ENCODE measurements at places on chromosomes 2 and 18.

GRCh38 chr2:144459286-144459685 is 60.6 kb downstream of the ZEB2 start:
- no peak for DNase-seq

DNA sequence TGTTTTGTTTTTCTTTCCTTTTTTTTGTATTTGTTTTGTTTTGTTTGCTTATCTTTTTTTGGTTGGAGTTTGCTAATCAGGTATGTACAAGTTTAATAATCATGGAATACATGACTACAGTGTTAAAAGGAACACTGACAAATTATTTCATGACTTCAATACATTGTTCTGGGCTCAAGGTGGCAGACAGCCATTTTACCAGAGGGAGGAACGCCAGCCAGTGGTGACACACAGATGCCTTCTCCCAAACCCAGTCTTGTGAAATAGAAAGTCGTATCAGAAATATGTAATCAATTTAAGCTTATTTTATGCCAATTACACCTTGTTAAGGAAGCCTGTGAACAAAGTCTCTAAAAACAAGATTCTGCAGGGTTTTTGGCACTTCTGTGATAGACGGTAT is 264.0 kb upstream of the EPHA4 start:
- no peak for DNase-seq

GRCh38 chr2:28292491-28292890 is 100.2 kb upstream of the FOSL2 start:
- no peak for DNase-seq

DNA sequence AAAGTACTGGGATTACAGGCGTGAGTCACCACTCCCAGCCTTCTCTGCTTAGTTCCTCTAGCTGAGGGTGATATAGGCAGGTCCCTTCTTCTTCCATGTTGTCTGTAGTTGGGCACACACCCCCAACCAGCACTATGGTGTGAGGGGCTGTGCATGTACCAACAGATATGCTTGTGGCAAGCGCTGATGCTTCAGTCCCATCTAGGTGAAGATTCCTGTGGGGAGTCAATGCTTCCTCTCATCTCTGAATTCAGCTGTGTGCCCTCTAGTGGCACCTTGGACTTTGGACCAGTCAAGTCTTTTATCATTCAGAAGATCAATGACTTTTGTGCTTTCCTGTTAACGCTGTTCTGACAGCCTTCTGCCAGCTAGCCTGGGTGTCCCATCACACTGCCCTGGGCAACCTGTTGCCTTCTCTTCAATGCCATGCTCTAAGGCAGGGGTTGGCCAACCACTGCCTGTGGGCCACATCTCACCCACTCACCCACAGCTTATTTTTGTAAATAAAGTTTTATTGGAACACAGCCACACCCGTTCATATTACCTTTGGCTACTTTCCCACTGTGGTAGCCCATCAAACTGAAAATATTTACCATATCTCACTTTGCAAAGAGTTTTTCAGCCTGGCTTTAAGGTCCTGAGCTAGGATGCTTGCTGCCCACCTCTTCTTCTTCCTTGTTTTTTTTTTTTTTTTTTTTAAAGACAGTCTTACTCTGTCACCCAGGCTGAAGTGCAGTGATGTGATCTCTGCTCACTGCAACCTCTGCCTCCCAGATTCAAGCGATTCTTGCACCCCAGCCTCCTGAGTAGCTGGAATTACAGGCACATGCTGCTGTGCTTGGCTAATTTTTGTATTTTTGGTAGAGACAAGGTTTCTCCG is 51.0 kb downstream of the NPAS2 start:
- no peak for DNase-seq

GRCh38 chr2:73701968-73702665 is 35.0 kb downstream of the TPRKB start:
- no peak for DNase-seq

- DNase-seq = no peak
Observed at GRCh38 chr2:182834293-182834692, 32.1 kb downstream of the FRZB start.

- no peak for DNase-seq
Observed at GRCh38 chr2:237704501-237705434, 77.4 kb downstream of the LRRFIP1 start.

All from NCI-H446 treated with DMSO at 0.1 percent for 48 hours (cell line).